ENCODE measurements at places on chromosomes 6 and 20. TPM values are rescaled to one million over a fixed set of nuclear protein-coding genes. Genes with fewer than 3 reads are reported as not detected.

BMP7 gene
- total RNA-seq, result 317 TPM

GRCh38 chr6:162313922-162314660, 413.5 kb downstream of the PRKN start:
- no peak overlapping the region for H3K27ac ChIP-seq
- no peaks in the 10 kb centered on the region for H3K4me1 ChIP-seq
- no peaks in the 10 kb centered on the region for H3K27me3 ChIP-seq
- no peaks in the 10 kb centered on the region for H3K36me3 ChIP-seq
- DNase-seq, result no peak
- no peak overlapping the region for H3K4me3 ChIP-seq

GRCh38 chr6:138996524-138996923, 8.5 kb upstream of the REPS1 start:
- DNase-seq, result no peak
- H3K4me3 ChIP-seq, result no peak overlapping the region
- H3K27me3 ChIP-seq, result no peaks in the 10 kb centered on the region
- peaks cover 32% of the 10 kb centered on the region for H3K4me1 ChIP-seq
- H3K36me3 ChIP-seq, result no peaks in the 10 kb centered on the region
- no peak overlapping the region for H3K27ac ChIP-seq

- H3K27ac ChIP-seq, result peak overlapping the region; percentile 12
- H3K4me3 ChIP-seq, result no peak overlapping the region
- DNase-seq, result no peak
- H3K27me3 ChIP-seq, result no peaks in the 10 kb centered on the region
Measured at GRCh38 chr20:8216375-8217200, 84.5 kb downstream of the PLCB1 start.
